CD8-positive, alpha-beta T cell (primary cell): ENCODE measurements at places on chromosomes 12 and 14. TPM values are rescaled to one million over a fixed set of nuclear protein-coding genes. Genes with fewer than 3 reads are reported as not detected.

The TAS2R50 gene
- not detected for total RNA-seq

The RIPK3 gene
- total RNA-seq: 19.3 TPM

The LRP1-AS gene
- not detected for total RNA-seq

The TCL1B gene
- total RNA-seq: not detected

The CCDC184 gene
- total RNA-seq: 1.3 TPM

The OR11H6 gene
- total RNA-seq: not detected
